ENCODE measurements at places on chromosomes 2 and 18.

GRCh38 chr2:122277956-122278355 lies 522.5 kb downstream of the TSN start:
- DNase-seq: no peak

- DNase-seq: no peak
Measured at GRCh38 chr2:119294671-119295070, 71.0 kb downstream of the STEAP3 start.

DNA sequence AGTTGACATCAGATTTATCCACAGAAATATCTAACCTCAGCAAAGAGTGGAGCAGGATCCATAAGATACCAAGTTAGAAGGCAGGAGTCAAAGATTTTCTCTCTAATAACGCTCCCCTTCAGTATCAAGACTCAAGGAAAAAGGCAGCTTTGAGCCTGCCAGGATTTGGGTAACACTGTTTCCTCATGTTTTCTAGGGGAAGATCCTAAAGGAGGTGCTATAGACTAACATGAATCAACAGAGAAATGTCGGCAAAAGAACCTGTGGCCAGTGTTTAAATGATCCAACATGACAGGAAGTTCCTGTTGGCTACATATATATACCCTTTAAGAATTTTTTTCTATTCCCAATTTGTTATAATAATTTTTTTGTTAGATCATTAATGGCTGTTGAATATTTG lies 402.3 kb downstream of the TGIF1 start:
- DNase-seq: no peak

- DNase-seq: no peak
Measured at GRCh38 chr2:170284205-170284604, 106.3 kb downstream of the MYO3B start.

GRCh38 chr2:218855305-218856166 lies 4.1 kb upstream of the WNT6 start:
- DNase-seq: no peak

- no peak for DNase-seq
Measured at GRCh38 chr2:118474541-118474920, 372.9 kb downstream of the EN1 start.

GRCh38 chr2:28676152-28676835 lies 75.3 kb upstream of the PPP1CB start:
- DNase-seq: no peak

GRCh38 chr2:36783246-36783645 lies 86.7 kb downstream of the VIT start:
- DNase-seq: no peak

GRCh38 chr18:35807811-35808335 lies 164.6 kb upstream of the RMP24 start:
- DNase-seq: no peak

DNA sequence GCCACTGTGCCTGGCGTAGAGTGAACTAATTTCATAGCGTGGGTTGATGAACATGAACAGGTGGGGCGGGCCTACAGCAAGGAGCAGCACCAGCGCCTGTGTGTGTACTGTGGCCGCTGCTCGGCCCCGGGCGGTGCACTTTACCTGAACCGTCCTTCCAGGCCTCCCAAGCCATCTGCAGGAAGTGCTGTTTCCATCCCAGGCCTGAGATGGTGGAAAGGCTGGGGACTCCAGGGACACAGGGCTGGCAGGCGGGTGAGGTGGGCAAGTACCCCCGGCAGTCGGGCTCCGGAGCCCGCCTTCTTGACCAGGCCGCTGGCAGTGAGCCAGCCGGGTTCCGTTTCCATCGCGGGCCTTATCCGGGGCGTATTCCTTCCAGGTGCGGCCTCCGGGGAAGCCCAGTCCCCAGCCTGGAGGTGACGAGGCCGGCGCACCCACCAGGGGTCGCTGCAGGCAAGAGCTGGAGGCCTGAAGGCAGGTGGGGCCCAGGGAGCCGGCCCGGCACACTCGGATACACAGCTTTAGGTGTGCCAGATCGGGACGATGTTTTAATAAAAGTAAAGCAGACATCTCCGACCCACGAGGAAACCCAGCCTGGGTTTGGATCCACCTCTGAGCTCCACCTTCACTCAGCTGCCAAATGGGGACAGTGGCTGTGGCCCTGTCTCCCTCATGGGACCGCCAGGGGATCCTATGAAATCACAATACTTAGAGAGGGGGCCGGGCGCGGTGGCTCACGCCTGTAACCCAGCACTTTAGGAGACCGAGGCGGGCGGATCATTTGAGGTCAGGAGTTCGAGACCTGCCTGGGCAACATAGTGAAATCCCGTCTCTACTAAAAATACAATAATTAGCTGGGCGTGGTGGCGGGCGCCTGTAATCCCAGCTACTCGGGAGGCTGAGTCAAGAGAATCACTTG lies 22.7 kb upstream of the PDIA6 start:
- DNase-seq: peak; percentile 89

DNA sequence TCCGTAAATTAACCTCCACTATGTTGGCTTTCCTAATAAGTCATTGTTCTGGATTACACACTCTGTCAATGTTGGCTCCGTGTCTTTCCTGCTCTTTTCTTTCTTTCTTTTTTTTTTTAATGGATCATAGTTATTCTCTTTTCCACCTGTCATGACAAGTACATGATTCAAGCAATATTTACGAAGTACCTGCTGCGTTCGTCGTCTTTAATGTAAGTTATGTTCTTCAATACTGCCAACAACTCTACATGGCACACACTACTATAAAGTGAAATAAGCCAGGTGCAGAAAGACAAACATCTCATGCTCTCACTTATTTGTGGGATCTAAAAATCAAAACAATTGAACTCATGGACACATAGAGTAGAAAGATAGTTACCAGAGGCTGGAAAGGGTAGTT lies 239.1 kb downstream of the SCG2 start:
- DNase-seq: no peak

DNA sequence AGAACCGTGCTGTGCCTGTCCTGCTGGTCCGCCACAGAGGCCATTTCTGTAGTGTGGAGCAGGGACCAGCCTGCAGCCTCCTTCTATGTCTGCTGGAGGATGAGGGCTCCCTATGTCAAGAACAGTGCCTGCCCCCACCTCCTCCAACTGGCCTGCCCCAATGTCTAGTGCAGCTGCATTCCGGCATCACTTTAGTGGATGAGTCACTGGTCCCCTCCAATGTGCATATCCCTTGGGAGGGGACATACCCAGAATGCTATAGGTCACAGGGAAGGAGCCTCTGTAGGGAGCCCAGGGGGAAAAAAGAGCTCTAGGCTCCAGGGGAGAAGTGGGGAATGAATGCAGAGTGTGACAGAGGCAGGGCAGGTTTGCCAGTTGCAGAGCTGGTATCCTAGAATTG lies 219.6 kb downstream of the CELF4 start:
- no peak for DNase-seq

DNA sequence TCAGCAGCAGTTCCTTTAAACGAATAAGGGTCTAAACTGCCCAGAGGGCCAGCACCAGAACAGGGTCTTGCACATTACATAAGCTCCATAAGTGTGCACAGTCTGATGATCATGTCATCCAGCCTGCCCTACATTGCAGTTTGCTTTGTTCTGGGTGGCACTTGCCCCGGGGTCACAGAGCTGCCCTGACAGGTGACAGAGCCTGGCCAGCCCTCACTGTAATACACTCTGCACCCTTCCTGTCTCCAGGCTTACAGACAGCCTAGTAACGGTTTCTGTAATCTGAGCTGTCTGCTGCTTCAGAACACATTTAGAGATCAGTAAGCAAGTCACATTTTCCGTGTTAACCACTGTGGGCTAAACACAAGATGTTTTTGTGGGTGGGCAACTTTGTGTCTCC lies 213.3 kb downstream of the FAM210A start:
- DNase-seq: peak; percentile 23

GRCh38 chr18:11956371-11957308 lies 24.7 kb upstream of the IMPA2 start:
- DNase-seq: no peak

GRCh38 chr2:176832086-176832485 lies 380.5 kb upstream of the HNRNPA3 start:
- DNase-seq: no peak

- DNase-seq: no peak
Measured at GRCh38 chr2:216679658-216680024, 15.7 kb downstream of the IGFBP5 start.

DNA sequence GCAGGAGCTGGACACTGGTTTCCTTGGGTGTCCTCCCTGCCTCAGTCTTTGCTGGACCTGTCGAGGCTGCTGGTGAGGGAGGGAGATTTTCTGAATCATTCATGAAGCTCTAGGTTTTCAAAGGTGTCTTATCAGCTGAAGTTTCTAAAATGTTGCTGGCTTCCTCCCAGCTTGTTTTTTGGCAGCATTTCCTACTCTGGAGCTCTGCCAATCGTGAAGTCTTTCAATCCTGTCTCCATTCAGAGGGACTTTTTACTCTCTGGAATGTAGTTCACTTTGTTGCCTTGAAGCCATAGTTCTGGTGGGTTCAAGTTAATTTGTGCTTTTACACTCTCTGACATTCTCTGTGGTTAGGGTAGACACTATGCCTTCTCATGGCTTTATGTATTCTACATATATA lies 23.9 kb downstream of the SNTG2 start:
- no peak for DNase-seq

- no peak for DNase-seq
Measured at GRCh38 chr2:222301053-222301795, 2.4 kb upstream of the PAX3 start.

GRCh38 chr2:147424766-147425165 lies 420.1 kb upstream of the ACVR2A start:
- no peak for DNase-seq

DNA sequence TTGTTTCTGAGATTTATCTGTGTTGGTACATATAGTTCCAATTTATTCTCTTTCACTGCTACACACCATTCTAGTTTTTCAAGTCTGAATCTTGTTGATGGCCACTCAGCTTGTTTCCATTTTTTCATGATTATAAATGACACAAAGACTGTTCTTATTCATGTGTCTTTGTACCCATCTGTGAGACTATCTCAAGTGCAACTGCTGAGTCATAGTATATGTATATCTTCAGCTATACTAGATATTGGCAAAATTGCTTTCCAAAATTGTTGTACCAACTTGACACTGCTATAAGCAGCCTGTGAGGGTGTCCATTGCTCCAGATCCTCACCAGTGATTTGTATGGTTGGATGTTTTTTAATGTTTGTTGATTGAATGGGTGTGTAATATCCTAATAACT lies 37.2 kb upstream of the RTN4 start:
- no peak for DNase-seq

DNA sequence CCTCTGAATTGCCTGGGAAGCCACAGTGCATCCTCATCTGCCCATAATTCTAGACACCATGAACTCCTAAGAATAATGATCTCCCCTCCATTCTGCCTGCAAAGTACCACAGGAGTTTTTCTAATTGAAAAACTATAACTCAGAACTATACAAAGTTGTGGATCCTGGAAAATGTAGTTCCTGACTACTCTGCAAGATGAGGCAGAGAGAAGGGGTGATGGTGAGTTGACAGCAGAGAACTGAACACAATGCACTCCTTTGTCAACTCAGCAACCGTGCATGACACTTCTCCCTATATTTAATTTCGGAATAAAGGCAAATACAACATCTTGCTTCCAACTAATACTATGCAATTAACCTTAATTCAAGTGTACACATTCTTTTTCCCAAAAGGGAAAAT lies 471.1 kb upstream of the FAM98A start:
- DNase-seq: no peak

DNA sequence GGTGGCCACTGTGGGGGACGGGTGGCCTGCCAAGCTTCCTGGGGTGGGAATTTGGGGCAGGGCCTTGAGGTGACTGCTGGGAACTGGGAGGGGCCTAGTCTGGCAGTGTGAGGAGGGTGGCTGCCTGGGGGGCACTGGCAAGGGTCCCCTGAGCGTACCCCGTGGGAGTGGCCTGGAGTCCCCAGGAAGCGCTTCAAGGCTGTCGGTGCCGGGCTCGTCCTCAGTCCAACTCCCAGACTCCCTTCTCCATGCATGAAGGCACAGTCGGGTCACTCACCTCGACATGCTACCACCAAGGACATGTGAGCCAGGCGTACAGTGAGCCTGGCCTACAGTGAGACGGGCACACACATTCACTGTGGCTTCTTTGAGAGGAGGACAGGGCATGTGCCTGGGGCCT lies 105.3 kb downstream of the SMIM21 start:
- no peak for DNase-seq

GRCh38 chr2:200466425-200467418 lies 43.1 kb downstream of the KCTD18 start:
- peak; percentile 34 for DNase-seq
